GM13976 (cell line): ENCODE measurements at places on chromosomes 3 and 15.
A peak's percentile ranks its signal among the peaks of the same experiment; 100 is the strongest.

GRCh38 chr3:181316482-181316881 is 326.9 kb upstream of the DNAJC19 start:
- no peak for DNase-seq

- DNase-seq, result no peak
Measured at GRCh38 chr15:65260968-65261367, 25.7 kb downstream of the PARP16 start.

- DNase-seq, result peak; percentile 65
Measured at GRCh38 chr3:129616713-129617112, 10.2 kb upstream of the PLXND1 start.

- peak; percentile 26 for DNase-seq
Measured at GRCh38 chr3:182909318-182910040, 70.9 kb downstream of the DCUN1D1 start.

- DNase-seq, result no peak
Measured at GRCh38 chr3:175007306-175007705, 148.2 kb downstream of the NAALADL2 start.

DNA sequence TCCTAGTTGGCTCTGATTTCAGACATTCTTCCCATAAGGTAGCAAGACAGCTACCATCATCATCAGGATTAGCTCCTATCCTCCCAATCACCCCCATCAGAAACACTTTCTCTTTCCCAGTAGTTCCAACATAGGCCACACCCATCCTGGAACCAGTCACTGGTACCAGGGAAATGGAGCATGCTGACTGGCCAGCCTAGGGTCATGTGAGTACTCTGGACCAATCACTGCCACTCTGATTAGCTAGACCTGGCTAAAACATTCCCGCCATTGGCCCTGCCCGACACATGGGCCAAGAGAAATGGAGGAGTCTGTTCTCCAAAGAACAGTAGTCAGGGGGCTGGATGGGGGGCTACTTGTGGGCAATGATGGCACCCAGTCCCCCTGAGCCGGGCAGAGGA is 12.4 kb downstream of the EFCC1 start:
- DNase-seq, result no peak

- DNase-seq, result no peak
Measured at GRCh38 chr3:14334936-14335335, 67.5 kb upstream of the SLC6A6 start.

DNA sequence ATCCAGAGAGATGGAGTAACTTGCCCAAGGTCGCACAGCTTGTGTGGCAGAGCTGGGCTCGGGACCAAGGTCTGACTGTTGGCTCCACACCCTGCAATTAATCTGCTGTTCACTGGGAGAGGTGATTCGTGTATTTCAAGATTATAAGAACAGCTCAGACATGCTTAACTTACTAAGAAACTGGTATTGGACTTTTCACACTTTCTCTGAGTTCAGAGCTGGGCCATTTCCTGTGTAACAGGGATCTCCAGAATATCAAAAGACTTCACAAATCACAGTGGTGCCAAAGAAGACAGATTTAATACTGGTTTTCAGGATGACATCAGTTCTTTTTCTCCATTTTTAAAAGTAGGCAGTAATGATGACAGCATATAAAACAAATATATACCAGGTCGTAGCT is 156.8 kb upstream of the UBE2E1 start:
- DNase-seq, result no peak

DNA sequence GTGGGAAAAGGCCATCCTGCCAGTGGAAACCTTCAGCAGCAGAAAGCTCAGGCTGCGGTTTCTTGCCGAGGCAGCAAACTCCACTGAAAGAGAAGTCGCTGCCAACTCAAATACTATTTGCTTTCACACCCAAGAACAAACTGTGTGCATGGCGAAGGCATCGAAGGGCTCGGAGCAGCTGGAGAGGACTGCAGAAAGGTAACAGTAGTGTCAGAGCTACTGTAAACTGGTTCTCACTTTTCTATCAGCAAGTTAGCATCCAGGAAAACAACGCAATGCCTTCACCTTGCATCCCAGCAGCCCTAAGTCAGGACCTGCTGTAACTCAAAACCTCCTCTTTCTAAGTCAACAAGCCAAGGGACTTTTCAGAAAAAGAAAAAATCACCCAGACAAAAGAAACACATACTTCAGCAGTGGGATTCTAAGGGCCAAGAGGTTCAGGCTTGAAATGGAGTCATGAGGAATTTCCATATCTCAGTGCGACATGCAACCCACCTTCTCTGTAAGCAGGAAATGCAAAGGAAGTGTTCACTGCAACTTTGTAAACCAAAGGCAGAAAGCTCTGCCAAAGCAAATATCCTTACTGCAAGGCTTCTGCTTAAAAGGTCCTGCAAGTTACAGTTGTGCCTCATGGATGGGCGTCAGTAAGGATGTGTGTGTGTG is 193.5 kb downstream of the FOXP1 start:
- DNase-seq, result no peak

DNA sequence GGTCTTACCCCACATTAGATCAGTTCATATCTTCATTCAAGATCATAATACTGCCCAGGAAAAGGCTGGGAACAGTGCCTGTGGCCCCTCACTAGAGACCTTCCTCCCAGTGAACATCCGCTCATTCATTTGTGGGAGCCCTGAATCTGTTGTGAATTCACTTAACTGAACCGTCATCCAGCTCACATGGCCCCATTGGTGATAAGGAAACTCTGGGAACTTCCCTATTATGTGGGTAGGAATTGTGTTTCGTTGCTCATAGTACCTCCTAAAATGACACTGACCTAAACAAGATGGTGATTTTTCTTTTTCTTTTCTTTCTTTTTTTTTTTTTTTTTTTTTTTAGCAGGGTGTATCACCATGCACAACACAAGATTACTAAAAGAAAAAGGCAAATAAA is 6.8 kb upstream of the MESP2 start:
- DNase-seq, result no peak

DNA sequence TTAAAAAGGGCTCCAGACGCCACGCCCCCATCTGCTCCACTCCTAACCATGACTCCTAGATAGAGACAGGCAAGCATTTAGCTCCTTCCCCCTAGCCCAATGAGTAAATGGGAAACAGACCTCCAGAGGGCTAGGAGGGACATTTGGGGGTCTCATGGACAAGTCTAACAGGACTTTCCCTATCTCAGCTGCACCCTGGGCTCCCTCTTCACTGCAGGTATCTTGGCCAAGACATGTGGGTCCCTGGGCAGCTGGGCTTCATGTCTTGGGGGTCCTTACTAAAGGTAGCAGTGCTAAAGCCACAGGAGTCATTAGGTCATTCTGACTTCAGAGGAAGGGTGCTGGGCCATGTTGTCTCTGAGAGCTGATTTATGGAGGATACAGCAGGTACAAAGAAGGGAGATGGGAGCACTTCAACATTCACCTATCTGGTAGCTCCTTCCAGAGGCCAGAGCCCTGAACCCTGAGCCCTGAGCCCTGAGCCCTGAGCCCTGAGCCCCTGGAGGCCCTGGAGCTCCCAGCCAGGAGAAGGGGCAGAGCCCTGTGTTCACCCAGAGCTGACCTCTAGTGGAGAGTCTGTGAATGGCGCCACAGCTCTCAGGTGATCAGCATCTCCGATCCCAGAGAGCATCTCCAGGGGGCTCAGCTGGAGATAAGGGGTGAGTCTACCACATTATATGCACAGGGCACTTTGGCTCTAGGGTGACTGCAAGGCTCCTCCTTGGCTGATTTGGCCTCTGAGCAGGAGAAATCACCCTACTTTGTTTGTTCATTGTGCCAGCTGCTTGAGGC is 40.1 kb upstream of the EPHB1 start:
- peak; percentile 66 for DNase-seq

GRCh38 chr3:100992231-100993012 is 799 bp downstream of the ABI3BP start:
- no peak for DNase-seq

DNA sequence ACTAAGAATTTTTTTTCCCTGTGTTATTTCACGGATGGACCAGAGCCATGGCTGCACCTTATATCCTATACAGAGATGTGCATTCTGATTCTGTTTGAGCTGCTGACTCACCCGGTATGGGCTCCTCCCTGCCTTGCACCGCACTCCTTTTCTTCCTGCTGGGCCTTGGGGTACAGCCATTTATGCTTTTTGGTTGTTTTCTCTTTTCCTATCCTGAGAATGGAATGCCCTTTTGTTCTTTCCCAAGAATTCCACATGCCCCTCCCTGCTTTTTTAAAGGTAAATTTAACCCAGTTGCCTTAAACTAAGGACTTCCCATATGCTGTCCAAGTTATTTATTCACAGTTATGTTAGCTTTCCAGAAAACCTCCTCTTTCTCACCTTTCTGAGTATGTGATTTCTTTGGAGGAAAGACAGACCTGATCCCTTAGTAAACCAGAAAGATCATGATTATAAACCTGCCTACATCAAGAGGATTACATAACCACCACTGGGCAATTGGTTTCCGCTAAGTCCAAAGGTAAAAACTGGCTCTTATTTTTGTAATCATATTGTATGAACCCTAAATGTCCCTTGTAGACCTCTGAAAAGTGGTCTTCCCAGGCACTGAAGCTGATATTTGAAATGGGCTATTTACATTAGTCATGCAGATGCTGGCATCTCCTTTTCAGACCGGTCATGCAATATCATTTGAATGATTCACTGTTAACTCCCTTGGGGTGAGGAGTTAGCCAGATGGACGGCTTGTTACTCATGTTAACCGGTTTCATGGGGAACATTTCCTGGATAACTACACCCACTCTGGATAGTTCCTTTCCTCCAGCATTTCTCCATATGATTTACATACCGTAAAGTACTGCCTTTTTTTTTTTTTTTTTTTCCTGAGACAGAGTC is 45.5 kb downstream of the TMOD3 start:
- no peak for DNase-seq
